Nephron progenitor cell (in vitro differentiated cells): ENCODE measurements at places on chromosomes 7 and 10.

- H3K4me3 ChIP-seq = no peak overlapping the region
- DNase-seq = no peak
- H3K4me1 ChIP-seq = peaks cover 15% of the 10 kb centered on the region
- H3K27me3 ChIP-seq = no peaks in the 10 kb centered on the region
- H3K36me3 ChIP-seq = no peaks in the 10 kb centered on the region
- H3K27ac ChIP-seq = no peak overlapping the region
Measured at GRCh38 chr10:29136411-29136810, 152.5 kb upstream of the LYZL1 start.

DNA sequence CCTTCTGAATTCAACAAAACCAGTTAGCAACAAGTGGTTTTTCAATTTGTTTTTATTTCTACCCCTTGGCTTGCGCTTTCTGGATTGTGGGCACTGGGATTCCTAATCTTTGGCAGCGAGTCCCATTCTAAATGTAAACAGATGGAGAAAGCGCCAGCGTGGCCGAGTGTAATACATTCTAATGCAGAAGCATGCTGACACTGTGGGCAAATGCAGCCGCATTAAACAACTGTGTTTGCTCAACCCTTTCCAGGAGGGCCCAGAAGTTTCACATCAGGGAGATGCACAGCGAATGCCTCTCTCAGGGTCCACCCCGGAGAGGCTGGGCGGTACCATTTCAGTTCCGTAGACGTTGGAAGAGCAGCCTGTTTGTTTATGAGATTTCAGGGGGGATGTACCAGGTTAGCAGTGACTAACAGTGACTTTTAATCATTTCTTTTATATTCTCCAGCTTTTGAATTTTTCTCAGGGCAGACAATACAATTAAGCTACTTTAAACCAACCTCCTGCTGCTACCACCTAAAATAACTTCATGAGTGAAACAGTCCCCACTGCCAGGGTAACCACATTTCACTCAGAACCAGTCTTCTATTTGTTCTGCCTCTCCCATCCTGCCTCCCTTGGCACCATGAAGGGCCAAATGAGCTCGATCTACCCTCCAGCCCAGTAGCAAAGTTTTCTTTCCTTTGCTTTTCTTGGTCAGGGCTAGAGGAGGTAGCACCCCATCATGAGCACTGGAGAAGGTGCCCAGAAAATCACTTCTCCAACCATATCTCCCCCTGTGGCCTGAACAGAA lies 164.2 kb upstream of the ITGB1 start:
- H3K27me3 ChIP-seq = peaks cover 3% of the 10 kb centered on the region
- no peak overlapping the region for H3K4me3 ChIP-seq
- H3K27ac ChIP-seq = no peak overlapping the region
- H3K4me1 ChIP-seq = peaks cover 21% of the 10 kb centered on the region

DNA sequence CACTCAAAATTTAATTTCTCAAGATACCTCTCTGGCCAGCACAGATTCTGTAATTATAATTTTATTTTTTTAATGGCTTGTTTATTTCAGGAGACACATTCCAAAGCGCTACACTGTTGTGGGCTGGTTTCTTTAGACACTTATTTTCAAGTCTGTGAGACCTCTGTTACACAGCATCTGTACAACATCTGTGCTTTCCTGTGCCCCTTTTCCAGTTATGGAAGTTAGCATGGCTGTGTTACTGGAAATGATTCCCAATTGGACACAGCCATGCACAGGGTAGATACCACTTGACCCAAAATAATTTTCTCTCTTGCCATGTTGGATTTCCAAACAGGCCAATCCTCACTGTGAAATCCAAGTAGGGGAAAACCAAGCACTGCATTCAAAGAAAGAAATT lies 172.3 kb upstream of the ADCY1 start:
- H3K27me3 ChIP-seq = peaks cover 8% of the 10 kb centered on the region
- no peak for DNase-seq
- H3K4me3 ChIP-seq = no peak overlapping the region
- no peak overlapping the region for H3K27ac ChIP-seq

- H3K27ac ChIP-seq = no peak overlapping the region
- no peak overlapping the region for H3K4me3 ChIP-seq
- no peaks in the 10 kb centered on the region for H3K36me3 ChIP-seq
- no peaks in the 10 kb centered on the region for H3K27me3 ChIP-seq
Measured at GRCh38 chr7:111006040-111006439, 84.9 kb upstream of the LRRN3 start.

GRCh38 chr10:114748241-114748640 lies 73.3 kb upstream of the FHIP2A start:
- H3K36me3 ChIP-seq = no peaks in the 10 kb centered on the region
- H3K4me3 ChIP-seq = no peak overlapping the region
- no peaks in the 10 kb centered on the region for H3K4me1 ChIP-seq
- H3K27ac ChIP-seq = no peak overlapping the region

- peaks cover 3% of the 10 kb centered on the region for H3K27me3 ChIP-seq
- peaks cover 5% of the 10 kb centered on the region for H3K4me1 ChIP-seq
- no peaks in the 10 kb centered on the region for H3K36me3 ChIP-seq
- no peak for DNase-seq
- H3K4me3 ChIP-seq = no peak overlapping the region
Measured at GRCh38 chr7:25244254-25245033, 16.2 kb upstream of the NPVF start.

DNA sequence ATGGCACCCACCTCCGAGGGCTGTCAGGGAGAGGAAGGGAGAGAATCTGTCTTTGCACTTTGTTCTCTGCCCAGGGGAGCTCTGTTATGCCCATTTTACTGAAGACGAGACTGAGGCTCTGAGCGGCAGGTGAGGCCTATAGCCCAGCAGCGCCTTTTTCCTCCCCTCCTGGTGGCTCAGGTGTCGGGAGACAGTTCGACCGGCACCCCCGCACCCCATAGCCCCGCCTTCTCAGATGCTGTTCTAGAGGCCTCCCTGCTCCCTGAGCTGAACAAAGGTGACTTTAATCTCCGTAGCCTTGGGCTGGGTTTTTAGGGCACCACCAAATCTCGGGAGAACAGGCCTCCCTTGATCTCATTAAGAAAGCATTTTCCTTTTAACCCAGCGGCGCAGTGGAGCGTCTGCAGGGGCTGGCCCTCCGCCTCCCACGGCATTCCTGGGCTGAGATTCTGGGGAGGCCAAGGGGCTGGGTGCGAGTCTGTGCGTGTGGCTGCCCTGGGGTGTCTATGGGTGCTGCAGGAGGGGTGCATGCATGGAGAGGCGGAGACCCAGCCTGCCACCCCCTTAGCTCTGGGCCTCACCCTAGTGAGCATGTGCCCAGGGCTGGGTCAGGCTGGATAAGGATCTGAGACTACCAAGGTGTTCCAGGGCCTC lies 3.3 kb downstream of the LFNG start:
- H3K4me1 ChIP-seq = peaks cover 44% of the 10 kb centered on the region
- no peak overlapping the region for H3K27ac ChIP-seq
- no peak for DNase-seq
- H3K4me3 ChIP-seq = peak overlapping the region; percentile 71
- no peaks in the 10 kb centered on the region for H3K36me3 ChIP-seq

DNA sequence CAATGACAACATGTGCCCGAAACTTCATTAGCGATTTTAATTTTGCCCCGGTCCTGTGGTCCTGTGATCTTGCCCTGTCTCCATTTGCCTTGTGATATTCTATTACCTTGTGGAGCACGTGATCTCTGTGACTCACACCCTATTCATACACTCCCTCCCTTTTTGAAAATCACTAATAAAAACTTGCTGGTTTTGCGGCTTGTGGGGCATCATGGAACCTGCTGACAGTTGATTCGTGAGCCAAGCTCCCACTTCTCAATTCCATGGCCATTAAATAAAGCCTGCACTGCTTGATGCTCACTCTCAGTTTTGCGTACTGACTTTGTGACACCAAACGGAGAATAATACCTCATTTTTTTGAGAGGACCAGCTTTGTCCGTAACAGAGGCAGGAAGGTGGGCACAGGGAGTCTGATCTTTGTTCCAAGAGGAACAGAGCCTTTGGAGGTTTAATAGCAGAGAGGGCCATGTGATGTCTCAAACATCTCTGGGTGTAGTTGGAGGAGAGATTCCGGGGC lies 3.8 kb upstream of the ADAMTS14 start:
- no peak overlapping the region for H3K27ac ChIP-seq
- DNase-seq = no peak
- no peaks in the 10 kb centered on the region for H3K36me3 ChIP-seq
- peaks cover 47% of the 10 kb centered on the region for H3K27me3 ChIP-seq

DNA sequence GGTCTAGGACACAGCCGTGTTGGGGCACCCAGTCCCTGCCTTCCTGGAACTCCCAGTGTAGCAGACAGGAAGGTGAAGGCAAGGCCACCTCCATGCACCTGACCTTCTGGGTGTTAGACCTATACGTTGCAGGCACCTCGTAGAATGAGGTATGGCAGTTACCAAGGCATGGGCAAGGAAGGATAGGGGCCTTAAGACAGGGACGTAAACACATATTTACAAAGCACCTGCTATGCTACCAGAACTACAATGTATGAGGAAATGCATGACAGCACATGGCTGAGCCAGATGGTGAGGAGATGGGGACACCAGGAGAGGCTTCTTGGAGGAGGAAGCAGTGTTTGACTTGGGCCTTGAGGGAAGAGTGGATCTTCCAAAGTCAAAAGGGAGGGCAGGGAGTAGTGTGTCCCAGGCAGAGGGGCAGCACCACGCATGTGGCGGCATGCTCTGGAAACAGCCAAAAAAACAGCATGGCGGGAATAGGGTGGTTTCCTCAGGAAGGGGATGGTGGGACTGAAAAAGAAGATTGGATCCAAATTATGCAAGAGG lies 231.2 kb downstream of the FANK1 start:
- no peak overlapping the region for H3K27ac ChIP-seq
- DNase-seq = no peak
- H3K36me3 ChIP-seq = no peaks in the 10 kb centered on the region
- H3K4me1 ChIP-seq = peaks cover 27% of the 10 kb centered on the region

DNA sequence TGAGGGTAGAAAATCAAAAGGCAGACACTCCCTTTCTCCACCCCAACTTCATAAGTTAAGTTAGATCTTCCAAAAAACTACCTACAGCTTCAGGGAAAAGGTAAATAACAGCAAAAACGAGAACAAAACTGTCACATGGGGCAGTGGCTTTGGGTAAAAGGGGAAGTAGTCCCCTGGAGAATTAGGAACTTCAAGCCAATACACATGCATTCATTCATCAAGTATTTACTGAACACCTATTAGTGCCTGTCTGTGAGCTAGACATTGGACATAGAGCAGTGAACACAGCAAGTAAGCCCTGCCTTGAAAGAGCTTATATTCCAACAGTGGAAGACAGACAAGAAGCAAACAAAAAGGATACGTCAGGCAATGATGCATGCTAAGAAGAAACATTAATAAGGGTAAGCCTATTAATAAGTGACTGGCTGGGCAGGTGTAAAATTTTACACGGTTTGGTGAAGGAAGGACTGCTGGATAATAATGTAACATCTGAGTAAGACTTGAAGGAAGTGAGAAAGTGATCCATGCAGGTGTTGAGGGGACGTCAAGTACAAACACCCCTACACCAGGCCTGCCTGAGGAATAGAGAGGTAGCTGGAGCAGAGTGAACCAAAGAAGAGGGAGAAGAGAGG lies 69.6 kb upstream of the RAPGEF5 start:
- H3K36me3 ChIP-seq = no peaks in the 10 kb centered on the region

GRCh38 chr10:47331954-47332353 lies 9.7 kb downstream of the GDF2 start:
- no peaks in the 10 kb centered on the region for H3K36me3 ChIP-seq
- peaks cover 5% of the 10 kb centered on the region for H3K4me1 ChIP-seq
- peaks cover 25% of the 10 kb centered on the region for H3K27me3 ChIP-seq
- H3K4me3 ChIP-seq = no peak overlapping the region

DNA sequence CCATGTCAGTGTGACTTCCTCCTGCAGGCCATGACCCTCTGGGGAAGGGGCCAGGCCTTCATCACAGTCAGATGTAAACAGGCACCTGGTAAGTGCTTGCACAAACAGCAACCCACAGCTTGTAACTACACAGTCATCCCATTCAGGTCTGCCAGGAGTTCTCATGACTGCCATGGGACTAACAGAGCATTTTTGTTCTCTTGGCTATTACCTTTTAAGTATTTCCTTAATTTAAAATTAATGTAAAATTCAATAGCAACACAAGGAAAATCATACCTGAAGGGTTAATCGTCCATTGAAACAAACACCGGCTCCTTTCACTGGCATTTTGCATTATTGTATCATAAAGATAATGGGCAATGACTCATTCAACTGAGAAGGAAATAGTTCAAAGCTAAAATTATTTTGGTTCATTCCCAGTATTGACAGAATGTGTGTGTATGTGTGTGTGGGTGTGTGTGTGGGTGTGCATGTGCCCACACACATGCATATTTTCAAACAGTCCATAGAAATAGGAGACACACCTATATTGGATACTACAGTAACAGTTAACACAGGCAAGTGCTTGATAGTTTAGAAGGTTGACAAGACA lies 307.9 kb downstream of the WDR11 start:
- H3K36me3 ChIP-seq = no peaks in the 10 kb centered on the region
- DNase-seq = no peak
- no peak overlapping the region for H3K27ac ChIP-seq
- no peak overlapping the region for H3K4me3 ChIP-seq
- H3K27me3 ChIP-seq = peaks cover 7% of the 10 kb centered on the region

DNA sequence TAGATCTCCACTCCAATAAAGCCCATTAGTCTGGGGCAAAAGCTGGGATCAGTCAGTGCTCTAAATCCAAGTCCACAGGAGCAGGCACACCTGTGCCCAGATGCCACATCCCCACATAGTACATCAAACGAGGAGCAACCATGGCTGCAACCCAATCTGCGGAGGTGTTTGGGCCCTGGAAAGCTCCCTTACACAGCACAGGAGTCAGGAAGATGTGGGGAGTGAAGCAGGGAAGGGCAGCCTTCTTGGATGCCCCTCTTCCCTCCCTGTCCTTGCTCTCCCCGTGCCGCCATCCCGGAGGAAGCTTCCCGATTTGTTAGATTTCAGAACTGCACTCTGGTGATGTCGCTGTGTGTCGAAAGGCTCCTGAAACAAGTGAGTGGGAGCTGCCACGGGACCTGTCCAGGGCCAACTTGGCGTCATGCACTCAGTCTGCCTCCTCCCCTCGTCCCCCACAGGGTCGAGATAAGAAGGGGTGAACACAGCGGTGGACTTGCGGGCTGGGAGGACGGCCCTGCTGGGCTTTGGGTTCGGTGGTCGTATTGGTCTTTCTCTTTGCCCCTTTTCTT lies 230.6 kb upstream of the GRB10 start:
- H3K4me3 ChIP-seq = no peak overlapping the region
- DNase-seq = no peak
- peak overlapping the region; percentile 55 for H3K27ac ChIP-seq
- no peaks in the 10 kb centered on the region for H3K36me3 ChIP-seq

- H3K27ac ChIP-seq = peak overlapping the region; percentile 65
- no peaks in the 10 kb centered on the region for H3K4me1 ChIP-seq
- no peak for DNase-seq
- no peak overlapping the region for H3K4me3 ChIP-seq
Measured at GRCh38 chr7:84274029-84274638, 79.5 kb upstream of the SEMA3A start.

DNA sequence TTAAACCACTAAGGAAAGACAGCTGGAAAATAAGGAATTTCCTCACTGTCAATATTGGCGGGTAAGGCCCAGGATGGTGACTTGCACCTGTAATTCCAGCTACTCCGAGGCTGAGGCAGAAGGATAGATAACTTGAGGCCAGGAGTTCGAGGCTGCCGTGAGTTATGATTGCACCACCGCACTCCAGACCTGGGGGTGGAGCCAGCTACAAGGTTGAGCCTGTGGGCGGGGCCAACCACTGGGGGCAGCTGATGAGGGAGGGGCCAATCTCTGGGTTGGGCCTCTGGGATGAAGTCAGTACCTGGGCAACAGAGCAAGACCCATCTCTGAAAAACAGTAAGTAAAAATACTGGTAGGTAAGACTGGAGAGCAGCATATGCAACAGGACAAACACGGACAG lies 80.1 kb upstream of the ADO start:
- DNase-seq = peak; percentile 5

GRCh38 chr7:27164367-27165088 lies 809 bp downstream of the HOXA9 start:
- H3K4me3 ChIP-seq = peak overlapping the region; percentile 97
- peaks cover 24% of the 10 kb centered on the region for H3K4me1 ChIP-seq
- peak overlapping the region; percentile 99 for H3K27ac ChIP-seq
- peaks cover 9% of the 10 kb centered on the region for H3K27me3 ChIP-seq
- peaks cover 60% of the 10 kb centered on the region for H3K36me3 ChIP-seq
